ENCODE measurements at places on chromosomes 7 and 10. TPM values are rescaled to one million over a fixed set of nuclear protein-coding genes. Genes with fewer than 3 reads are reported as not detected.

DNA sequence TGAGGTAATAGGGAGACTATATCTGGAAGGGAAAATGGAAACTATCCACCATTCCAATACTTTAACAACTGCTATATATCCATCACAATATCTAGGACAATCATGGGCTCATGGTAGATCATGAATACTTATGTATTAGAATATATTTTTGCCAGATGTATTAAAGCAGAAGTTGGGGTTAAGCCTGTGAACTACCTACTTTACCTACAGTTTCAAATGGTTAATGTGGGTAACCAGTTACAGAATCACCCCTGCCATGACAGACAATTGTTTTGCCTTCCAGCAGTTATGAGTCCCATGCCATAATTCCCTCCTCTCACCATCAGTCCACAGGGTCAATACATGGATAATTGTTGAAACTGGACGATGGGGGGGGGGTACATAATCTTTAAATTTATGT, 29.9 kb upstream of the RAPGEF5 start:
- ATAC-seq: no peak

- no peak for ATAC-seq
Observed at GRCh38 chr7:81233208-81233940, 314.5 kb upstream of the SEMA3C start.

DNA sequence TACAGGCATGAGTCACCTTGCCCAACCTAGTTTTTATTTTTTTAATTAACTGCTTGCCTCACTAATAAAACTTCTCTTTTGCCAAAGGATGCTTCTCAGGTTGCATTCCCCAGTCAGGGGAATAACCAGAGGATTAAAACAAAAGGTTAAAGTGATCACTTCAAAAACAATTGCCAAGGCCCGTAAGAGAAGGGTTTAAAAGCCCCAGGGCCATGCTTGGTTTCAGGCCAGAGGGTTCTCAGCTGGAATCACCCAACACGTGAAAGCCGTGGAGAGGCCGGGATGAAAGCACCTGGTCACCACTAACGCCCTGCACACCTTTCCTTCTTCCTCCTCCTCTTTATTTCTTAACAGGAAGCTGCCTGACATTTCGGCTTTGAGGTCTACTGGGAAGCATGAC, 587.5 kb downstream of the PTPRN2 start:
- no peak for ATAC-seq

GRCh38 chr10:119917777-119918176, 25.2 kb downstream of the SEC23IP start:
- ATAC-seq: no peak

DNA sequence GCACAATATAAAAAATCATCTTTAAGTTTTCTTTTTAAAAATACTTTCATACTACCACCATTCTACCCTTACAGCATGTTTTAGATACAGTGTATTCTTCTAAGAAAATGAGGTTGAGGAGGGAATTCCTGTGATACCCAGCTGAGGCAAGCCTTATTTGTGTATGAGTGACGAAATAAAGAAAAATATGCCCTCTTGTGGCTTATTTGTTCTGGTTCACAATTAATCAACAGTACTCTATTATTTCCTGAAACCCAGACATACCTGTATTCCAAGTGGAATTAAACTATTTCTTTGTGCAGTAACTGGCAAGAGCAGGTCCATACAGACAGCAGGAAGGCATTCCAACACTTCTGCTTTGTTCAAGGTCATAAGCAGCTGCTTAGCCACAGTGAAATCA, 4.5 kb upstream of the SEMA3D start:
- ATAC-seq: no peak

DNA sequence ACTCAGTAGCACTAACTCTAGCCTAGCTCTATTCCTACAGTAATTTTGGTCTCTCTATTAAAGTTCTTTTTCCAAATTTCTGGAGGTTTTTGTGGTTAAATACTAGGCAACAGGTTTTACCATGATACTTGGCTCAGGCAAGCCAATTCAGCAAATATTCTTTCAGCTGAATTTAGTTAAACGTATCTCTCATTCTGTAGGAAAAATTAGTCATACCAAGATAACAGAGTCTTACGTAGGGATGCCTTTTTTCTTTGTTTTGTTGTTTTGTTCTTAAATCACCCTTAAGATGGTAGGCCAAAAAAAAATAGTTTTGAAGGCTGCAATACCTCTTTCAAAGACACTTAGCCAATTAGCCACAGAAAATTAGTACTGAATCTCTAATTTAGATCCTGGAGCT, 180.5 kb downstream of the MAGI2 start:
- ATAC-seq: no peak

TRIM24 gene
- 51.3 TPM for total RNA-seq

- ATAC-seq: no peak
Observed at GRCh38 chr7:135944753-135945152, 32.4 kb downstream of the MTPN start.

- ATAC-seq: no peak
Observed at GRCh38 chr7:149334219-149334618, 72.2 kb downstream of the ZNF783 start.

- no peak for ATAC-seq
Observed at GRCh38 chr7:22397981-22398380, 41.0 kb upstream of the RAPGEF5 start.

DNA sequence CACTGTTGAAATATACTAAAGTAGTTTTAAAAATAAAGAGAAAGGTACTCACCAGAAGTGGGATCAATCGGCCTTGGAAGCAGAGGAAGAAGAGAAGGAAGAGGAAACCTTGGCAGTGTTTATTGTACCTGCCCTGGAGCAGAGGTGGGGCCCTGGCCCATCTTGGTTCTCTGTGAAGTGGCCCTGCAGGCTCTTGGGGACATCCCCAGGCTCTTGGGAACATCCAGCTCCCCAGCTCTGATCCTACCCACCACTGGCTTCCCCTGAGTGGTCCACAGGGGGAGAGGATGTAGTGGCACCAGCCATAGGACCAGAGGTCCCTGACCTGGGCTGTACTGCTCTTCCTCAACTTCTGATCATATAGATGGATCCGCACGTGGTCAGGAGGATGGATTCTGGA, 22.3 kb upstream of the RET start:
- ATAC-seq: no peak
